ENCODE measurements at places on chromosomes 4 and X. TPM values are rescaled to one million over a fixed set of nuclear protein-coding genes. Genes with fewer than 3 reads are reported as not detected.

DNA sequence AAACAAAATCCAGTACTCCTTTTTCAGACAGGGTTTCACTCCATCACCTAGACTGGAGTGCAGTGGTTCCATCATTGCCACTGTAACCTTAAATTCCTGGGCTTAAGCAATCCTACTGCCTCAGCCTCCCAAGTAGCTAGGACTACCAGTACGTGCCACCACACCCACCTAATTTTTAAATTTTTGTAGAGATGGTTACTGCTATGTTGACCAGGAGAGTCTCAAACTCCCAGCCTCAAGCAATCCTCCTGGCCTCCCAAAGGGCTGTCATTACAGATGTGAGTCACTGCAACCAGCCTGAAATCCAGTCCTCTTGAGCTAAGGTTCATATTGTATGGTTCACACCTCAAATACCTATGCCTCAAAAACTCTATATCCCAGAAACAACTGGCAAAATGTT, 22.4 kb downstream of the ANKRD17 start:
- no peak for ATAC-seq

GRCh38 chrX:554271-554670, 76.3 kb upstream of the SHOX start:
- no peak for ATAC-seq

GRCh38 chr4:42483426-42484379, 86.4 kb downstream of the SHISA3 start:
- peak; percentile 53 for ATAC-seq

- ATAC-seq: no peak
Observed at GRCh38 chrX:2492531-2493218, 8.1 kb downstream of the DHRSX start.

GRCh38 chr4:64174247-64174882, 234.9 kb downstream of the TECRL start:
- no peak for ATAC-seq

GRCh38 chr4:95877636-95878035, 37.7 kb downstream of the PDHA2 start:
- ATAC-seq: no peak

GRCh38 chrX:68719181-68719903, 71.9 kb downstream of the STARD8 start:
- ATAC-seq: no peak

GRCh38 chr4:40731792-40732245, 17.9 kb upstream of the NSUN7 start:
- peak; percentile 39 for ATAC-seq

DNA sequence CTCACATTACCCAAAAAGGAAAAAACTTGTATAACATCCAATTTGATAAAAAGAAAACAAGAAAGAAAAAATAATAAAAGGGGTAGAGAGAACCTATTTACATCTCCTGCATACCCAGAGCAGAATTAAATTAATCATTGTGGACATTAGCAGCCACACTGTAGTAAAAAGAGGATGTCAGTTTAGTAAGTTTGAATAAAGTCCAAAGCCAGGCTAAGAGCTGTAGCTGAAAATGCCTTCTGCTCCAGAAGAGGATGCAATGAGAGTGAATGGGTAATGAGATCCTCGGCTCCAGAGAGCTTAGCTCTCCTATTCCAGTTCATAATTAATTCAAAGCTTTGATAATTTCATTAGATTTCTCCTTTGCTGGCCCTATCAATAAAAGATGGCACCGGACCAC, 78.2 kb downstream of the SLC10A7 start:
- no peak for ATAC-seq

DNA sequence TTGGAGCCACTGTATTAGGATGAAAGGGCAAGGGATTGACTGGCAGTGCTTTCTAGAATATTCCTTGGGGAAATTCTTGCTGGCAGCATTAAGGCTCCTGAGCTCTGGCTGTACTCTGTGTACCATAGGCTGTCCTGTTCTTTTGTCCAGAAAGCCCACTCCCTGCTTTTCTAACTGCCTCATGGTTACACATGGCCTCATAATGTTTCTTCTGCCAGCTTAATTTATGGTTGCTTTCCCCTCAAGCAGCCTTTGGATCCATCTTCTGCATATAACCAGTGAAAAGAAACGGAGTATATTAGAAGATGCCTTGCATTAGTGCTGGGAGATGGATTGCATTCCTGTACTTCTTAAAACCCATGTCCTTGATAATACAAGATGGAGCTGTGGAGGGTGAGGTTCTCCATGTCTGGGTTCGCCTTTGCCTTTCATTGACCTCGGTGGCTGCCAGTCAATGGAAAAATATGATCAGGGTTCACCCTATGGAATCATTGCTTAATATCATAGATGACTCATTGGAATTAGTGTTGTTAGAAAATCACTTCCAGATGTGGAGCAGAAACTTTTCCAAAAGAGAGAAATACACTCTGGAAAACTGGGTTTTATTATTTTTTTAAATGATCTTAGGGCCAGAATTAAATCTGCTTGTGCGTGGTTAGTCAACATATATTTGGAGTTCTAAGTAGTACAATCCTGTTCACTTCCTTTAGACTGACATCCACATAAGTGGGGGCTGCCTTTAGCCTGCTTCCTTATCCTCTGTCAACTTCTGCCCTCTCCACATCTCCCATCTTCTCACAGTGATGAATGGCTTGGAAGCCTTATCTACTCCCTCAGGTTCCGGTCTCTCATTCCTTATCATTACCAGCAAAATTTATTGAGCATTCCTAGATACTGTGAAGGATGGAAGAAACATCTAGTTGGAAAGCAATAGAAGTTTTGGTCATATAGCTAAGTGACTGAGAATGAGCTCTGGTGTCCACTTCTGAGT, 24.9 kb downstream of the DOCK11 start:
- no peak for ATAC-seq

DNA sequence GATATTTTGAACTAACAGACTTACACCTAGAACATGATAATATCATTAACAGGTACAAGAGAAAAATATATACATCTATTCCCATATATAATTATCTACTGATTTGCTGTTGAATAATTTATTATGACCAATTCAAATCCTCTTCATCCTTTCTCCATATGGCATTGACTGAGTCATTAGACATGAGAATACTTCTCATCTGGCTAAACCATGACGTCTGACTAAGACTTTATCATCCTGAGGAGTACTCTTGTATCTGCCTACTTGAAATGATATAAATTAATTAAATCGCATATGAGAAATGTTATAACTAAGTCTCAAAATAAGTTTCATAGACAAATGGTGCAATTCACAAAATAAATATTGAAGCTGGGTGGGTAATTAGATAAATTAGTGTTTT, 67.4 kb downstream of the EMCN start:
- no peak for ATAC-seq

DNA sequence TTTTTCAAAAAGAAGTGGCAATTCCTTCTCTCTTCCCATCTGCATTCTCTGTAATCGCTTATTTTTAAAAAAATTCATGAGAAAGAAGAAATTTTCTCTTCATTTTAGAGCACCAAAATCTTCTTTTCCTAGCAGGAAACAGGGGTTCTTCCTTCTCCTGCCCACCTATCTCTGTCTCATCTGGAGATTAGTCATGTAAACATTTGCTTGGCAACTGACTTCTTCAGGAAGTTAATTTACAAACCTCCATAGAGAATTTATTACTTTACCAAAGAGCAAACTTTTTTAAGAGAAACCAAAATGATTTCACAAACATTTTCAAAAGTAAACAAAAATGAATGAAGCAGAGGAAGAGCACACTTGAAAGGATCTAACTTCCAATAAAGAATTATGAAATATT, 13.5 kb downstream of the TTC29 start:
- no peak for ATAC-seq

GRCh38 chrX:136839196-136839595, 41.3 kb downstream of the RBMX start:
- no peak for ATAC-seq

- no peak for ATAC-seq
Observed at GRCh38 chr4:176671532-176671931, 121.2 kb downstream of the VEGFC start.

- no peak for ATAC-seq
Observed at GRCh38 chr4:128676095-128676494, 133.4 kb upstream of the JADE1 start.

- no peak for ATAC-seq
Observed at GRCh38 chr4:11565899-11566298, 137.2 kb upstream of the HS3ST1 start.

- ATAC-seq: no peak
Observed at GRCh38 chr4:115082633-115083032, 30.8 kb downstream of the NDST4 start.

DNA sequence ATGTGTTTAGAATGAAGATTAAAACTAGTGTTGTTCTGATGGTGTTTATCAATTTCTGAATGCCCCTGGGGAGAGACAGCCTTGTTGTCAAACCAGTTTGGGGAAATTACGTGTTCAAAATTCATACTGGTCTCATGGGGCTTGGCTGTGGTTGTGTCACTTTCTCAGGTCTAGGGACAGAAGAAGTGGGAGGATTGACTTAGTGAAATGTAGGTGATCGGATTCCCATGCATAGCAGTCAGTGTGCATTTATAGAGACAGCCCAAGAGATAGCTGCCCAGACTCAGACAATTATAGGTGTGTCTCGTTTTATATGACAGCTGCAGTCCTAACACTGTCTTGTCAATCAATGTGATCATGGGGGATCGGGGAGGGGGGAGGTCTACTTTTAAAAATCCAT, 94.4 kb upstream of the CLCN4 start:
- peak; percentile 29 for ATAC-seq

DNA sequence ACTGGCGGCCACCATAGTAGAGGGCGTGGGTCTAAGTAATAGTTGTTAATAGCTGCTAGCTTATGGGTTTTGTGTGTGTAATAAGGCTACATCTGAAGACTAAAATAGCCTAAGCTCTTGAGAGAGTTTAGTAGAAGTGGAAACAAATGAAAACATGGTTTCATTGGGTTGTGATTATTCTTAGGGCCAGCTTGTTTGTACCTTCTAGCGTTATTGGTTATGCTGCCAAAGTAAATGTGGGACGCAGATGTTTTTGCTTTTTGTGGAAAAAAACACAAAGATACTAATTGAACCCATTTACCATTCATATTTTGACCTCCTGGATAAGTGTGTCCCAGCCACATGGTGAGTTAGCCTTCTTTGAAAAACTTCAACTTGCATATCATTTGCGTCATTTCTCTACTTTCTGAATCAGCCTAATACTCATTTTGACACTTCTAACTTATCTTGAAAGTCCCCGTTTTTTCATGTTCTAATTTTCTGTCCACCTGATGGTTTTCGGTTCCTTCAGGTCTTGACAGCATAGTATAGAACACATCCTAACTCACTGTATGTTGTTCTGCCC, 305.3 kb downstream of the FRMPD4 start:
- ATAC-seq: peak; percentile 66

DNA sequence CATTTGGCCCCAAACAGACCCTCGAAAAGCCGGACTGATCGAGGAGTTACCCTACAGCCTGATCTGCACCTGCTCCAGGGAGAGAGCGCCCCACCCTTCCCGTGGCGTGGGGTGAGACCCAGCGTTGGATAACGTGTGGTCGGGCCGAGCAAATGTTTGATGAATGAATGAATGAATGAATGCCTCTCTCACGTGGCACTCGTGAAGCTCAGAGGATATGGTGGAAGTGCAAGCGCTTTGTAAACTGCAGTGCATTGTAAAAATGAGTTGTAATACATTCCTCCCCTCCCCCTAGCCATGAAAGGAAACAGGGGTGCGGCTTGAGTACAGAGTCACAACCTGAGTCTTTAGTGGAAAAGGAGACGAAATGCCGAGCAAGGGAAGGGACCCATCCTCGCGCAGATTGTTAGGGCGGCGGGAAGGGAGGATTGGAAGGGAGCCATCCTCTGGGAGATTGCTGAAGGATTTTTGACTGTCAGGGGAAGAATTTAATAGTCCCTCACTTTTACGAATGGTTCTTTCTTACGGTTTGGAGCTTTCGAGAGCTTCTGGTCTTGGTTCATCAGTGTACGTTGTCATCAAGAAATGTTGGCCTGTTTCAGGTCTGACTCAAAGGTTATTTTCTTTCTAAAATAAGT, 772 bp upstream of the FBXW7 start:
- ATAC-seq: peak; percentile 57

DNA sequence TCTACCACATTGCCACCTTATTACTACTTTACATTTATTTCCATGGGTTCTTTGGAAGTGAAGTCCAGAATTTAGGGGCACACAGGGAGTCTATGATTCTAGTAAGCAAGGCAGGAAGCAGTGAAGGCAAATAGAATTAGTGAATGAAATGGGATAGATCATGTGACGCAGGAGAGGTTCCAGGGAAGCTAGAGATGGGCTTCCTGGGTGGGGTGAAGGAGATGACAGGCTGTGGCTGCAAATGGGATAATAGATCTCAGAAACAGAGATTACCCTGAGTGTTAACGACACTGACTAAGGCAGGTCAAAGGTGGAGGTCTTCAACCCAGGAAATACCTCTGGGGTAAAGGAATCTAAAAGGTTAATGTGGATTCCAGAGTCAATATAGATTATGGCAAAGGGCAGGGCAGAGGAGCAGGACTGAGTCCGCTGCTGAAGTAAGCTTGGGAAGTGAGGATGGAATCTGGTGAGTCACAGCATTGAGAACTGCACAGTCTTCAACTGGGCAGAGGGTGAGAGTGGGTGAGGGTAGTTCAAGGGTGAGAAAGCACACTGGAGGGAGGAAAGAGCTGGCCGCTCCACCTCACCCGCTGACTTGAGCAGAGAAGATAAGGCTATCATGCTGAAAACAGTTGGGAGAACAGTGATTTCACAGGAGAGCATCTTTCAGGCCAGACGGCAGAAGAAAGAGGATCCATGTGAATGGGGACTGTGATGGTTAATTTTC, 70.8 kb downstream of the ANXA3 start:
- ATAC-seq: no peak

- ATAC-seq: no peak
Observed at GRCh38 chr4:159237975-159238374, 135.1 kb downstream of the RAPGEF2 start.

ADGRA3 gene
- 0.71 TPM for total RNA-seq

C4orf50 gene
- total RNA-seq: 2.1 TPM

S100P gene
- 2.5 TPM for total RNA-seq

ENPEP gene
- total RNA-seq: not detected

TEC gene
- 8.3 TPM for total RNA-seq

MFAP3L gene
- 0.66 TPM for total RNA-seq

CUL4B gene
- total RNA-seq: 36.2 TPM
